NCI-H345 (cell line): ENCODE measurements at places on chromosomes 11 and 22.
A peak's percentile ranks its signal among the peaks of the same experiment; 100 is the strongest.

GRCh38 chr11:15493921-15494620 is 379.3 kb downstream of the INSC start:
- no peak for DNase-seq

DNA sequence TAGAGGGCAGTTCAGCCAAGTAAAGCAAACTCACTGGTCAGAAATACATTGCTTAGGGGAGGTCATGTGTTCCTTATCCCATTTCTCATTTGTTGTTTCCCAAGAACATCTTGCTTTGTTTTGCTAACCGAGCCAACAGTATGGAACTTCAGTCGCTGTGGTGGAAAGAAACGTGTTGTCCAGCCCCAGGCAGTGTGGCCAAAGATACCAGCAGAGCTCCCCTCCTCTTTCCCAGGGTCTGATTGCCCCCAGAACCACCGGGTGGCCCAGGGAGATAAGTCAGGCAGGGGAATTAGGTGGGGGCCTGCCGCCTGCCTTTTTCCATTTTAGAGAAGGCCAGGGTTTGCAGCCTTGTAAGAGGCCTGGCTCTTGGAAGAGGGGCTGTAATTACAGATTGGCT is 98.7 kb upstream of the CRYBB3 start:
- no peak for DNase-seq

DNA sequence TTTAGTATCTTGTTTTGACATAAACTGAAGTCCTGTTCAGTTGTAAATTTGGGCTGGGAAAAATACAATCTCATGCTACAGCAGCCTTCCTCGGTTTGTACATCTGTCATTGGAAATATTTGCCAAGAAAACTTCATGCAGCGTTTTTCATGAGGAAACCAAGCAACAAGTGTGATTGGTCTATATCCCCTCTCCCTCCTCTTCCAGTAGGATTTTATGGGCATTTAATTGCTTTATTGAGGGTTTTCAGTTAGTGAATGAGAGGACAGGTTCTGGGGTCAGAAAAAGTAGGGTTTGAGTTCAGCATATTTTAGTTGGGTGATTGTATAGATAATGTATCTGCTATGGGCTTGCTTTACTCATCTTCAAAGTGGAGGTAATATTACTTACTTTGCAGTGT is 90.1 kb upstream of the RAG2 start:
- no peak for DNase-seq

GRCh38 chr11:73206801-73207200 is 11.3 kb upstream of the P2RY2 start:
- no peak for DNase-seq

- DNase-seq, result no peak
These were observed 12.1 kb downstream of the HPS4 start for GRCh38 chr22:26471522-26471921.

DNA sequence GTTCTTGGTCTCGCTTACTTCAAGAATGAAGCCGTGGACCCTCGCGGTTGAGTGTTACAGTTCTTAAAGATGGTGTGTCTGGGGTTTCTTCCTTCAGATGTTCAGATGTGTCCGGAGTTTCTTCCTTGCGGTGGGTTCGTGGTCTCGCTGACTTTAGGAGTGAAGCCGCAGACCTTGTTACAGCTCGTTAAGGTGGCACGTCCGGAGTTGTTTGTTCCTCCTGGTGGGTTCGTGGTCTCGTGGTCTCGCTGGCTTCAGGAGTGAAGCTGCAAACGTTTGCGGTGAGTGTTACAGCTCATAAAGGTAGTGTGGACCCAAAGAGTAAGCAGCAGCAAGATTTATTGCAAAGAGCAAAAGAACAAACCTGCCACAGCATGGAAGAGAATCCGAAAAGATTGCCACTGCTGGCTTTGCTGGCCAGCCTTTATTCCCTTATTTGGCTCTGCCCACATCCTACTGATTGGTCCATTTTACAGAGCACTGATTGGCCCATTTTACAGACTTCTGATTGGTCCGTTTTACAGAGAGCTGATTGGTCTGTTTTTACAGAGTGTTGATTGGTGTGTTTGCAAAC is 27.1 kb upstream of the NXPE2 start:
- DNase-seq, result no peak

DNA sequence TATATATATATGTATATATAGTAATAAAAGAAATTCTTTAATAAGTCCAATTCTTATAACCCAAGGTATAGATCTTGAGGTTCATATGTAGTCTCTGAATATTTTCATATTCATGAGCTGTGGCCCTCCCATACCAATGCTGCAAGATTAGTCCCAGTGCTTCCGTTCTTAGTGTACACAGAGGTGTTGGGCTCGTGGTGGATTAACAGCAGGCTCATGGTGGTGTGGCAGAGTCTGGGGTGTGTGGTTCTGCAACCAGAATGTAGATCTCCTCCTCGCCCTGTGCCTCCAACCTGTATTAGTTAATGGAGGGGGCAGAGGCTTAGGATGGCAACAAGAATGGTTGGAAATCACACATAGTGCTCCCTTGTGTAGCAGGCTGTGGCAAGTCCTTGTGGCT is 16.8 kb downstream of the PRDM10 start:
- no peak for DNase-seq

- no peak for DNase-seq
These were observed 59.2 kb upstream of the B3GAT1 start for GRCh38 chr11:134471087-134471715.

GRCh38 chr11:76972051-76972450 is 62.1 kb upstream of the B3GNT6 start:
- DNase-seq, result no peak

- no peak for DNase-seq
These were observed 35.4 kb downstream of the HORMAD2 start for GRCh38 chr22:30115705-30116104.

DNA sequence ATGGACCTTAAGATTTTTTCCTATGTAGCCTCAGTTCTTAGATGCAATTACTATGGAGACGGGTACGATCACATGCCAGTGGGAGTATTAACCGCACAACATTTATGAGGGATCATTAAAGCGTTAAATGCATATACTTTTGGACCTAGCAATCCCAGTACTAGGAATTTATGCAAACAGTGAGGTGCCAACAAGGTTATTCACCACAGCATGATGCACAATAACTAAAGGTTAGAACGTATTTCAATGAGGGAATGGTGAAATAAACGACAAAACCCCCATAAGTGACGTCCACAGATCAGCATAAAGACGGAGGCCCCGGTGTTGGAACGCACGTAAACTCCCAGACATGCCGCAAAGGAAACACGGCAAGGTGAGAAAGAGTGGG is 539 bp downstream of the SIRT3 start:
- no peak for DNase-seq

- no peak for DNase-seq
These were observed 16.1 kb downstream of the LRRC75B start for GRCh38 chr22:24576778-24577177.

GRCh38 chr22:31814942-31815341 is 61.1 kb downstream of the DEPDC5 start:
- no peak for DNase-seq

DNA sequence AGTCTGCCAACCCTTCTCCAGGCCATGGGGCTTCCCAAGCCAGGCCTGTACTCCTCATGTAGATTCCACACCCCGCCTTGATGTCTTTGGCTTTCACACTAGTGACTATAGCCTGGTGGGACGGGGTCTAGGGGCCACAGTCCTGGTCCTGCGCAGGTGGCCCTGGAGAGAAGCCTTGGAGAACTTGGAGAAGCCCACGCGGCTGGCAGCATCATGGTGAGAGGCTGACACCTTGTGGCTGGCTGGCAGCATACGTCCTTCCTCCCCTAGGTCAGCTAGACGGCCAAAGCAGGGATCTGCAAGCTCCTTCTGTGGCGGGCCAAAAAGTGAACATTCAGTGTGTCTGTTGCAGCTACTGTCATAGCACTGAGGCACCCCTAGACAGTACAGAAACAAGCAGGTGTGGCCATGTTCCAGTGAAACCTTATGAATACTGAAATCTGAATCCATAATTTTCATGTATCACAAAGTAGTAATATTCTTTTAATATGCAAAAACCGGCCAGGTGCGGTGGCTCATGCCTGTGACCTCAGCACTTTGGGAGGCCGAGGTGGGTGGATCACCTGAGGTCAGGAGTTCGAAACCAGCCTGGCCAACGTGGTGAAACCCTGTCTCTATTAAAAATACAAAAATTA is 42.0 kb downstream of the FAM83F start:
- DNase-seq, result peak; percentile 39

GRCh38 chr11:32861850-32862577 is 30.6 kb upstream of the QSER1 start:
- DNase-seq, result no peak

DNA sequence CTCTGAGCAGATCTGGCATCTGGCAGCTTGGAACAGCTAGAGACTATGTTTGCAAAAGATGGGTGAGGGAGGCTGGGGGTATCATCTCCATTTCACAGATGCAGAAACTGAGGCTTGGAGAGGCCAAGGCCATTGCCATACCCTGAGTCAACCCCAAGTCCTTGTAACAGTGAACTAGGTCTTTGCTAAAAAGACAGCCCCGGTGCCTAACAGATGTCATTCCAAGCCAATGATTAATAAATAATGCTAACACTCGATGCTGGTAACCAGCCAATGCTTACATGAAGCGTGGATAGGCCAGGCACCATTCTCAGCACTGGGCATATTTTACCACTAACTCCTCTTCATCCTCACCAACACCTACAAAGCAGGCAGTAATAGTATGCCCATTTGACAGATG is 164.0 kb downstream of the MN1 start:
- no peak for DNase-seq

DNA sequence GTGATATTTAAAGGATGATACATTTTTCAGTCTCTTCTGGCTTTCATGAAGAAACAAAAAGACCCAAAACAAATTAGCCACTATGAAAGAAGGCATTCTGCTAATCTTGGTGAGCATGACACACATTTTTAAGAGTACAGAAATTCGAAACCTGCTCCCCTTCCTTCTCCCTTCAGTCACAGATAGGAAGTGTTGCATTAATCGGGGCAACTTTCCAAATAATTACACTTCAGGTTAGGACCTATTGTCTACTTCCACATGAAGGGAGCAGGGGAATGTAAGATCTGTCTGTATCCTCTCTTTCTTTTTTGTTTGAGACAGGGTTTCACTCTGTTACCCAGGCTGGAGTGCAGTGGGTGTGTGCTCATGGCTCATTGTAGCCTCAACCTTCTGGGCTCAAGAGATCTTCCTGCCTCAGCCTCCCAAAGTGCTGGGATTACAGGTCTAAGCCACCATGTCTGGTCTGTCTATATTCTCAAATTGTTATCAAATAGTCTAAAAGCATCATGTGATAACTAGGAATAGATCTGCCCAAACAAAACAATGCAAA is 45.8 kb downstream of the NCAM1 start:
- no peak for DNase-seq

DNA sequence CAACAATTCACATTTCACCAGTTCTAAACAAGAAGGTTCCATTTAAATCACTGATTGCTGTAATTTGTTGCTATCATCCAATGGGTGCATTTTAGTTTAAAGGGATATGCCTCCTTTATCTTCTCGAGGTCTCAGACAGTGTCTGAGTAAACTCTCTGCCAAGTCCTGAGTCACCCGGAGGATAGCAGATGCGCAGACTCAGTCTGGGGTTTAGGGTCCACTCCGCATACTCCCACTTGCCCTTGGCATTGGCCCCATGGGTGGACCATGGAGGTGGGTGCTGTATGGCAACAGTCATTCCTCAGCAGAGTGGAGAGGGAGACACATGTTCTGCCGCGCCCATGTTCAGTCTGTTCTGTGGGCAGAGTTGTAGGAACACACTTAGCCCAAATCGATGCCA is 65.4 kb upstream of the CRTAM start:
- DNase-seq, result no peak

DNA sequence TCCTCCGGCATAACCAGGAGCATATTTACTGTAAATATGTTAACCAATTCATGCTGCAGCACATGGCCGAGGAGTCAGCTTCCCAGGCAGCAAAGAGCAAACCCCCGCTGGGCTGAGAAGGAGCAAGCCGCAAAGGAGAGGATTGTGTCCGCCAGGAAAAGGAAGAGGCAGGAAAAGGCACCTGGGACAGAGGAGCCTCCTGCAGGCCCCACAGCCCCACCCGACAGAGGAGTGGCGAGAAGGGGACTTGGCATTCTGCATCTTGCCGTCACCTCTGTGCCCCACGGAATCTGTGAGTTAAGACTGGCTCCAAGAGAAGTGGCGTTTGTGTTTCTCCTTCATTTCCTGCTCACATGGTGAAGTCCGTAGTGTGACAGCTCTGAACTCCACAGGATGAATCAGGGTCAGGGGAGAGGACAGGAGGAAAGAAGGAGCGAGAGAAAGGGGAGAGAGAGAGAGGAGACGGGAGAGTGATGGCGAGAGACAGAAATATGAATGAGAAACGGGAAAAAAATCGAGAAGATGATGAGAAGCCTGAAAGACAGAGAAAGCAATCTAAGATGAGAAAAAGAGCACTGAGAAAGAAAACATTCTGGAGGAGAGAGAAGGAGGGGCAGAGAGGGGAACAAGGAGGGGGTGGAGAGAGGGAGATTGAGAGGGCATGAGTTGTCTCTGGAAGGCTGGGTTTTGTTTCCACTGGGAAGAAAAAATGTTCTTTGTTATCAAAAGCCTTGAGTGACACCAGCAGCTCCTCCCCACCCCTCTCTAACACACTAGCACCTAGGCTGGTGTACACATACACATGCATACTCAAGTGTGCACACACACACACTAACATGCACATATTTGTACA is 489.6 kb downstream of the MN1 start:
- no peak for DNase-seq

GRCh38 chr22:46364341-46365165 is 29.0 kb downstream of the TRMU start:
- no peak for DNase-seq

GRCh38 chr22:45784357-45785277 is 113.0 kb downstream of the ATXN10 start:
- DNase-seq, result no peak

GRCh38 chr22:39230261-39231196 is 14.3 kb downstream of the PDGFB start:
- no peak for DNase-seq

DNA sequence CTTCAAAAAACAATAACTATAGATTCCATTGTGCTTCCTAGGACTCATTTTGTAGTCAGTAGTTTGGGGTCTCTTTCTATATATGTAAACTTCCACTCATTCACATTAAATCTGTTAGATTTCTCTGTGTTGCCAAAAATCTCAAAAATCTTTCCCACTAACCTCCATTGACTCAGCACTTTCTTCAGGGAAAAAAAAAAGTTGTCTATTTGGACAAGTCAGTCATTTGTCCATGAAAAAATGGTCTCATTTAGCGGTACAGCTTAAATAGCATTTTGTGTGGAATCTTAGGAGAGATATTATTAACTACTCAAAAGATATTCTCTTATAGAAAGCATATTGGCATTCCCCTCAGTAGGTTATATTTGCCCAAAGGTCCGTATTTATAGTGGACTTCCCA is 81.9 kb downstream of the PPP2R1B start:
- DNase-seq, result no peak

GRCh38 chr22:17064498-17065100 is 20.2 kb upstream of the IL17RA start:
- no peak for DNase-seq

GRCh38 chr11:134584001-134584561 is 172.0 kb upstream of the B3GAT1 start:
- no peak for DNase-seq

- peak; percentile 91 for DNase-seq
These were observed 1.1 kb downstream of the CALCB start for GRCh38 chr11:15074206-15075161.

- no peak for DNase-seq
These were observed 12.3 kb upstream of the MPEG1 start for GRCh38 chr11:59225017-59225416.

- no peak for DNase-seq
These were observed 1.4 kb upstream of the DPP3 start for GRCh38 chr11:66478729-66479393.

GRCh38 chr11:45076761-45077160 is 69.7 kb upstream of the PRDM11 start:
- no peak for DNase-seq
